ENCODE measurements at places on chromosomes 4 and X.

DNA sequence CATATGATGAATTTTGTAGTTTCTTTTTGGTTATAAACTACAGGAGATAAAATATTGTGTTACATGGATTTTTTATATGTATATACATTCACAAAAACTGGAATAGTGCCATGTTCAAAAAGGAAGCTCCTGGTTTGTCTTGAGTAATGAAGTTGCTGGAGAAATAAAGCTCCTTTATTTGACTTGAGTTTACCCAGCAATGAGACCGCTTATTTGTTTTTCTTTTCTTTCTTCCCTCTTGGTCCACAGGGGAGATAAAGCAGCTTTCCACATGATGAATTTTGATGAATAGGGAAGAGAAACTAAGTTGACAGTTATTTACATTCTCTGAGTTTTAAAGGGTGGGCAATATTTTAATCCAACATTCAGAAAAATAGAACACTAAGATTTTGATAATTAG lies 176.5 kb downstream of the GPM6A start:
- no peak for DNase-seq

- no peak for DNase-seq
These were observed 3.1 kb downstream of the PPBP start for GRCh38 chr4:73984736-73985527.

DNA sequence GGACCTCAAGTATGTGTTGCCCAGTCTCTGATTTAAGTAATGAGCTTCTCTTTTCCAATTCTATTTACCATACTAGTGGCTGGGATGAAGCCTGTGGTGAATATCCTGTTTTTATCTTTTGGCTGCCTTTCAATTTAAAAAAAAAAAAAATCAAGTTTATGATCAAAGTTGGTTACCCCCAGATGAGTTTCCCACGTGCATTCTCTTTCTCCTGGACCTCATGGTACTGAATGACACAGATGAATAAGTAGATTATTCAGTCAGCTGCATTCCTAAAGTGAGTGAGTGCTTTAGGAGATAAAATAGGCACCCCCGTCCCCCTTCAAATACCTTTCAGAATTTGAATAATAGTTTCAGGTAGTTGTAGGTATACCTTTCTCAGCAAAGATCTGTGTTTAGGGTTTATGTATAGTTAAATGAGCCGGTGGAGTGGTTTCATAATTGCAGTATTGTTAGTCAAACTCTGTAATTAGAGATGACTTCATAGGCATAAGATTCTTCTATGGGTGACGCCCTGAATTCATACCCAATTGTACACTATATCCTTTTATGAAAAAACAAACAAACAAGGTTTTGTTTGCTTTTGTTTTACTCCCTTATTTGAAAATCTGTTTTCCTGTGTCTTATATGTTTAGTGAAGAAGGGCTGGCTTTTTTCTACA lies 41.9 kb downstream of the PLS3 start:
- no peak for DNase-seq

DNA sequence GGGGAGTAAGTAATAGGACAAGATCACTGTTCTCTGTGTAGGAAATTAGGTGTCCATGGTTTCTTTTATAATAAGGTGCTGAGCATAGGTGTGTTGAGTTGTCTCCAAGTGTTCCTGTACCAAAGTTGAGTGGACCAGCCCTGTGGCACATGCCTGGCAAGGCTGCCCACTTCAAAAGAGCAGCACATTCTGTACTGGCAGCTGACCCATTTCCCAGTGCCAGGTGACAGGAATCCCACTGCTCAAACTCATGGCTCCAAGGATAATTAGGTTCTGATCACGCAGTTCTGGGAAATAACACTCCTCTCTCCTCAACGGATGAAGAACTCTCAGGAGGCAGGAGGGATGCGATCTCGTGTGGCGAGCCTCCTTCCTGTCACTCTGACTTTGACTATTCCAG lies 12.8 kb upstream of the LGI2 start:
- DNase-seq: no peak

GRCh38 chr4:21728304-21728703 lies 220.3 kb downstream of the KCNIP4 start:
- DNase-seq: no peak

- no peak for DNase-seq
These were observed 21.9 kb upstream of the GPR78 start for GRCh38 chr4:8558080-8558960.

- no peak for DNase-seq
These were observed 33.9 kb downstream of the BMPR1B start for GRCh38 chr4:94791701-94792100.

- no peak for DNase-seq
These were observed 158.8 kb downstream of the ADGRA3 start for GRCh38 chr4:22356987-22357596.

DNA sequence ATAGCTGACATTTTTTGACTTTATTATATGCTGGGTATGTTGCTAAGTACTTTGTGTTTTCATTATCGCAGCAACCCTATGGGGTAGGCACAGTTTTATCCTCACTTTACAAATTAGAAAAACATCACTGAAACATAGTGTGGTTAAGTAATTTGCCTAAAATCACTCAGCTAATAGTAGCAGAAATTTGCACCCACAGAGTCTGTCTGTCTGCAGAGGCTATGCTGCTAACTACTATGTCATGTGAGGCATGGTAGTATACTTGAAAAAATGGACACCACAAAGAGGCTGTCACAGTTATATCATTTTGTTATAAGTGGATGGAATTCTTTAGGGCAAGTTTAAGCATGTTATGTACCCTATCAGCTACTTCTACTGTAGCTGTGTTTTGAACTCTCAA lies 69.0 kb downstream of the STAG2 start:
- no peak for DNase-seq

DNA sequence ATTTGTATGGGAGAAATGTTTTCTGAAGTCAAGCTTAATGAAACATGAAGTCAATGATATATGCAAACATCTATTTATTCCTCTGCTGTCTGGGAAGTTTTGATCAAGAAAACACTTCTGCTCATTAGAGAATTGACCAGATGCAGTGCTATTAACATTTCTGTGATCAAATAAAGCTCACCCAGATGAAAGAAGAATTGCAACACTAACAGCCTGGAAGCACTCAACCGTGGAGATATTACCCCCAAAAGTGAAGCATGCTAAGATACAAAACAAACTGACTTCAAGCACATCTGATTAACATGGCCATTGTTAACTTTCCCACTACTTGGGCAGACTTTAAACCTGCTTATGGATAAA lies 73.7 kb upstream of the GUCY1A1 start:
- no peak for DNase-seq

DNA sequence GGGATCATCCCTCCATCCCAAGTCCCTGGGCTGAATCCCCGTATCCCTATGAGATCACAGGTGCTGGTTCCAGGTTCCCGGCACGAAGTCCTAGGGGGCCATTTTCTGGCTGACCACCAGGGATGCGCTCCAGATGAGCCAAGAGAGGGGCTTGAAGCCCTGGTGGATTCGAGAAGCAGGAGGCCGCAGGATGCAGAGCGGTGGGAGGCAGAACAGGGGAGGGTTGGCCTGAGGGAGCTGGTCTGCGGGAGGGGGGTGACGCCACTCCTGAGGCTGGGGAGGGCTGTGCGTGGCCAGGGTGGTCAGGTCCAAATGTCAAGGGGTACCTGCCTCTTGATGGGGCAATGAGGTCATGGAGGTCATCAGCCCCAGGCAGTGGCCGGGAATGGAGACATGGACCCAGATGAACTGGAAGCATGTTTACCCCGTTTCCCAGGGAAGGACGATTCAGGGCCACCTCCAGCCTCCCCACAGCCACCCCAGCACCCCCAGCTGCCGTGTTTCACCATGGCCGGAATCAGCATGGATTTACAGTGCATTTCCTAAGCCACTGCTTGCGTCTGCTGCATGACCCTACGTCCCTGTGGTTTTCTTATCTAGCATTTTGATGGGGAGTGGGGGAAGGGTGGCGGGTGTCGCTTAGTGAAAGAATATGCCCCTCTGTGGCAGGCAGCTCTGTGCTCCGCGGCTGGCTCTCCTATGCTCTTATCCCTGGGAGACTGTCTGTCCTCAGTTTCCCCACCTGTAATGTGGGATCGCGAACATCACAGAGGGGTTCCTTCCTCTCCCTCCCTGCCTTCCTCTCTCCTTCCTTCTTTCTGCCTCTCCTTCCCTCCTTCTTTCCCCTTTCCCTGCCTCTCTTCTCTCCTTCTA lies 17.0 kb upstream of the HTRA3 start:
- no peak for DNase-seq

DNA sequence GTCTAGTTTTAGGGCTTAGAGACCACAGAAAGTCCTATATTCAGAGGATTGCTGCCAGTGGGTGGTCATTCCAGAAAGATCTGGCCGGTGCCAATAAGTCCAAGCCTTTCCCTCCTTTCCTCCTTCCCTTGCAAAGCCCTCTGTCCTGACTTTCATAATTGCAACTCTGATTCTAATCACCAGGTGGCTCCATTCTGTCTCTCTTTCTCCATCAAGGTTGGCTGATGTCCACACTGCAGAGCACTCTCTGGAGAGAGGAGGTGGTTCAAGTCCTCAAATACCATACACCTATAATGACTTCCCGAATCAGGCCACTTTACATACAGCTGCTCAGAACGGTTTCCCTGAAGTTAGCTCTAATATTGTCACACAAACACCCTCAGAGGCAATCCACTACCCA lies 22.4 kb upstream of the ARMCX4 start:
- no peak for DNase-seq

- DNase-seq: no peak
These were observed 32.5 kb upstream of the AP1AR start for GRCh38 chr4:112199041-112199440.

- no peak for DNase-seq
These were observed 224.9 kb downstream of the FRMPD4 start for GRCh38 chrX:12363216-12363615.
